Stimulated activated effector memory CD8-positive, alpha-beta T cell treated with anti-CD3 and anti-CD28 coated beads, Interleukin-12 subunit alpha, Interleukin-12 subunit beta, amount 100 ng/mL, for 72 hours (primary cell): ENCODE measurements at places on chromosomes 6 and 20.

DNA sequence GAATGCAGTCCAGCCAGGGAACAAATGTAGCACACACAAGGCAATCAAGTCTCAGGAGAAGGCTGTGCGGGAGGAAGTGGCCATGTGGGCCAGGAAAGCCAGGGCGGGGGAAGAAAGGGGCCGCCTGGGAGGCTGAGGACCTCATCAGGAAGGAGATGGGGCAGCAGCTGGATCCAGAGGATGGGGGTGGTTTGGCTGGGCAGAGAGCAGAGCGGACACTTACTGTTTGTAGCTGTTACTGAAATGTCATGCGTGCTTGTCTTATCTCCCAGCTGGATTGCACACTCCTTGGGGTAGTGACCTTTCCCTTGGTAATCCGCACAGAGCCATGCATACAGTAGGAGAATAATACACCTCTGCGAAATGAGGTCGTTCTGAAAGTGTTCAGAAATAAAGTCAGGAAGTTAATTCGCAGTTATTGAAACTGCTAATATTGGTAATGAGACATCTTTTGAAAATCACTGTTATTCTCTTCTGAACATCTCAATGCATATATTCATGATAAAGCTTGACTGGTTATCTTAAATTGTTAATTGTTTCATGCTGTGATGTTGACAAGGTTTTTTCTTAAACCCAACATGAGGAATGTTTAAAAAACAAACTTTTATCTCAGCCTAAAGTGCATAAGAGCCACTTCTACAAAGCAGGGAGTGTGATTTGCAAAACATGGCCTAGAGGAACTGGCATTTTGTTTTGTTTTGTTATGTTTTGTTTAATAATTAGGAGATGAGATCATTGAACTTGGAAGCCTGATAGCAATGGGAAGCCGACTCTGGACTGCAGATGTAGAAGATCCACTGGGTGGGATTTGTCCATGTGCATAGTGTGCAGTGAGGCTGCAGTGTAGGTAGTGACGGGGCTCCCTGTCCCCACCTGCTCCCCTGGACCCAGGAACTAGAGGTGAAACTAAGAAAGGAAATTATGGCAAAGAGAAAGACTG lies 18.0 kb upstream of the MAP3K4 start:
- DNase-seq, result no peak

DNA sequence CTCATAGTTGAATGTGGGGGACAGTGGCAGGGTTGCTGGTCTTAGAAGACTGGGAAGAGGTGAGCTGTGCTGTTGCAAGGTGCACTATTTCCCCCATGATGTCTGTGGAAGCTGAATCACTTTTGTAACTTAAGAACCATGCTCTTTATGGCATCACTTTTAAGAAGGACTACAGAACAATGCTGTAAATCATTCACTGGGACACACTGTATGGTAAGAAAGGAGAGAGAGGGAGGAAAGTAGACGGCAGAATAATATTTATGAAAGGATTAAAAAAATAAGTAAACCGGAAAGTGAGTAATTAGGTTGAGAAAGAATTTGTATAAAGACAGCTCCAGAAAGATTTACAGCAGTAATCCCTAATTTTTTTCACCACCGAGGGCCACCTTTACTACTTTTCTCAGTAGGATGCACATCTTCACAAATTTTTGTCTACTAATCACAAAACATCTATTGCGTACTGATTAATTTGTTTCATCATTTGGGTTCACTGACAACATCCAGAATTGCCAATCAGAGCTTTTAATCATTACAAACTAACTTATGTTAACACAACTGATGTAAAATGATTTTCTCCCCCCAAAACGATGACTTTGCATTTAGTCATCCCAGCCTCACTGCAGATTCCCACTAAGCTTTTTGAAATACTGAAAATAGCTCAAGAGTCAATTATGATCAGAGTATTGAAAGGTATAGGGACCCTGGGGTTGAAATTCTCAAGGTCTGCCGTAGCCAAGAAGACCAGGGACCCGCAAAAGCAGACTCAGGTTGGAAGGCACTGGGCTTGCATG lies 560.7 kb upstream of the NOX3 start:
- DNase-seq, result no peak

DNA sequence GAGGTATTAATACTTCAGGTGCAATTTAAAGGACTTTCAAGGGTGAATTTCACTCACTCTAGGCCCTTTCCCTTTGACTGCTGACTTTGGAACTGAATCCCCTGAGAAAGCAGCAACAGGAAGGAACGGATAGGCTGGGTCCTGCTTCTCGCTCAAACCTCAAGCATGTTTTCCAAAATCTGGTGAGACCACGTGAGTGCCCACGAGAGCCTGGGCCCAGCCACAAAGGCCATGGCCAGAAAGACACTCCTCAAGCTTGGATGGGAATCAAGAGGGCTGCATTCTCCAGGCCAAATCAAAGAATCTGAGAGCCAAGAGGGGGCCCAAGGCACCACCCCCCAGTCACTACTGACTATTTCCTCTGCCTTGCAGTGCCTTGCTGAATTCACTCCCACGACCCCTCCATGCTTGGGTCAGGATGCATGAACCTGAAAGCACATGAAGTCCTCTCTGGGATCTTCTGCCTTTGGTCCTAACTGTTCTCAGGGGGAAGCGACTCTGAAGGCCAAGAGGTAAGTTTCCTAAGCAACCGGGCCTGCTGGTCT lies 146.1 kb downstream of the NFATC2 start:
- DNase-seq, result no peak

DNA sequence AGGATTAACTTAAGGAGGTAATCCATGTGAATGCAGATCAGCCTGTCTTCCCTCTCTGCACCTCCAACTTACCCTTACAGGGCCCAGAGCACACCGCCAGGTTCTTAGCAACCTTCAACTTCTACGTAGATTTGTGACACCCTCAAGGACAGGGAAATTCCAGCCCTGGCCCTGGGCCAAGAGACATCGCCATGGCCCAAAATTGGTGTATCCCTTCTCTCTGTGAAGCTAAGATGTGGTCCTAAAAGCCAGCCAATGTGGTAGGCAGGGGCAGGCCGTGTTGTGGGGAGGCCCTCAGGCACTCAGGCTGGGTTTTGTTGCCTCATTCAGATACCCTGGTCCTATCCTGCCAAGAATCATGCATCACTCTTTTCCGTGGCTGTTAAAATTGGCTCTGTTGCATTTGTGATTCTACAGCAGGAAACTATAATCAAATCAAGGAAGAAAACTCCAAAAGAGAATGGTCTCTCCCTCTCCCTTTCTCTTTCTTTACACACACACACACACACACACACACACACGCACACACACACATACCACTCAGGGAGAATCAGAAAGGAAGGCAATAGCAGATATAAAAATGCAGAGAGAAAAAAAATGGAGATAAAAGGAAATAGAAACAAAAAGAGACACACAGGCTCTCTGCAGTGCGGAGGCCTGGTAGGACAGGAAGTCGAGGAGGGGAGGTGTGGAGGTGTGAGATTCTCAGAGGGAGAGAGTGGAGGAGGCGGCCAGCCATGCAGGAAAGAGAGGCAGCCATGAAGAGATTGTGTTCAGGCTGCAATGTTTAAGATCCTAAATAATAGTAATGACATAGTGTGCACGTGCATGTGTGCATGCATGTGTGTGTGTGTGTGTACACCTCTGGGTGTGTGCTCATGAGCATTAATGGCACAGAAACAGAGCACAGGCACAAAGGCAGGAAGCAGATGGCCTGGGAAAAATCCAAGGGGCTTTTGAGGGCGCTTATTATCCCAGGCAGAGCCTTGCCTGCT lies 201.8 kb upstream of the LRFN2 start:
- DNase-seq, result no peak

- no peak for DNase-seq
These were observed 314.0 kb upstream of the RSPO3 start for GRCh38 chr6:126804332-126805064.

DNA sequence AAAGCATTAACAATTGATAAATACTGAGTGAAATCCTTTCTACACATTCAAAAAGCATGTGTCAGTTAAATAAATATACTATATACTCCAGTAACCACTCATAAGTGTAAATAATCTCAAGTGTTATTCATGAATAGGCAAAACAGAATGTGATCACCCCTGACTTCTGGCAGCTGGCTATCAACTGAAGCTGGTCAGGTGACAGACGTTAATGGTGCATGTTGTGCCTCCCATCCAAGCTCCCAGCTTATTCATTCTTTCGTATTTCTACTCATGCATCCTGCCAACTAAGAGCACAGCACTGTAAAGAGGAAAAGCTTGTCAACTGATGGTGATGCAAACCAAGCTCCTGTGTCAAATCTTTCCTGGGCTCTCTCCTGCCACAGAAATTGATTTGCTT lies 7.7 kb downstream of the PSMB1 start:
- no peak for DNase-seq

GRCh38 chr6:29651413-29652197 lies 5.3 kb upstream of the MOG start:
- no peak for DNase-seq

- no peak for DNase-seq
These were observed 1003.1 kb downstream of the KIF16B start for GRCh38 chr20:15570156-15570555.

- no peak for DNase-seq
These were observed 22.0 kb upstream of the QKI start for GRCh38 chr6:163392533-163392932.

DNA sequence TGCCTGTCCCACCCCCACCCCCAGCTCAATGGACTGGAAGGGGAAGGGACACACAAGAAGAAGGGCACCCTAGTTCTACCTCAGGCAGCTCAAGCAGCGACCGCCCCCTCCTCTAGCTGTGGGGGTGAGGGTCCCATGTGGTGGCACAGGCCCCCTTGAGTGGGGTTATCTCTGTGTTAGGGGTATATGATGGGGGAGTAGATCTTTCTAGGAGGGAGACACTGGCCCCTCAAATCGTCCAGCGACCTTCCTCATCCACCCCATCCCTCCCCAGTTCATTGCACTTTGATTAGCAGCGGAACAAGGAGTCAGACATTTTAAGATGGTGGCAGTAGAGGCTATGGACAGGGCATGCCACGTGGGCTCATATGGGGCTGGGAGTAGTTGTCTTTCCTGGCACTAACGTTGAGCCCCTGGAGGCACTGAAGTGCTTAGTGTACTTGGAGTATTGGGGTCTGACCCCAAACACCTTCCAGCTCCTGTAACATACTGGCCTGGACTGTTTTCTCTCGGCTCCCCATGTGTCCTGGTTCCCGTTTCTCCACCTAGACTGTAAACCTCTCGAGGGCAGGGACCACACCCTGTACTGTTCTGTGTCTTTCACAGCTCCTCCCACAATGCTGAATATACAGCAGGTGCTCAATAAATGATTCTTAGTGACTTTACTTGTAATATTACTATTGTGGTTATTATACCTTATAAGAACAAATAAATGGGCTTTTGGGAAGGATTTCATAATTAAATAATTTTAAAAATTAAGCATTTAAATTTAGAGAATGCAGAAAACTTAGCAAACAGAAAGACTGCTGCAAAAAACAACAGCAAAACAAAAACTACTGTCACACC lies 8.4 kb downstream of the CDKN1A start:
- no peak for DNase-seq
